ENCODE measurements at places on chromosomes 13 and 19.

- no peak for DNase-seq
Measured at GRCh38 chr13:20188667-20189553, 3.8 kb downstream of the GJB2 start.

DNA sequence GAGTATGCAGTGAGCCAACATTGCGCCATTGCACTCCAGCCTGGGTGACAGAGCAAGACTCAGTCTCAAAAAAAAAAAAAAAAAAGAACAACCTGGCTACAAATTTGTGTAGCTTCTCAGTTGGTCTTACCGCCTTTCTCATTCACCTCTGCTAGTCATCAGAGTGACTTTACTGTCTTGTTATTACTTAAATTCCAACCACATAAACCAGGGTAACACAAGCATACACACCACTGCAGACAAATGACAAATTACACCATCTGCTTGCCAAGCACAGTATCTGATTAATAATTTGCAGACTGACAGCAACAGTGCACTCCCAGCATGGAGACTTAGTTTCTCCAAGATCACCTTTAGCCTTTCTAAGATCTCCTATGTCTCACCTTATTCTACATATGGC is 11.0 kb downstream of the ZNF14 start:
- no peak for DNase-seq

DNA sequence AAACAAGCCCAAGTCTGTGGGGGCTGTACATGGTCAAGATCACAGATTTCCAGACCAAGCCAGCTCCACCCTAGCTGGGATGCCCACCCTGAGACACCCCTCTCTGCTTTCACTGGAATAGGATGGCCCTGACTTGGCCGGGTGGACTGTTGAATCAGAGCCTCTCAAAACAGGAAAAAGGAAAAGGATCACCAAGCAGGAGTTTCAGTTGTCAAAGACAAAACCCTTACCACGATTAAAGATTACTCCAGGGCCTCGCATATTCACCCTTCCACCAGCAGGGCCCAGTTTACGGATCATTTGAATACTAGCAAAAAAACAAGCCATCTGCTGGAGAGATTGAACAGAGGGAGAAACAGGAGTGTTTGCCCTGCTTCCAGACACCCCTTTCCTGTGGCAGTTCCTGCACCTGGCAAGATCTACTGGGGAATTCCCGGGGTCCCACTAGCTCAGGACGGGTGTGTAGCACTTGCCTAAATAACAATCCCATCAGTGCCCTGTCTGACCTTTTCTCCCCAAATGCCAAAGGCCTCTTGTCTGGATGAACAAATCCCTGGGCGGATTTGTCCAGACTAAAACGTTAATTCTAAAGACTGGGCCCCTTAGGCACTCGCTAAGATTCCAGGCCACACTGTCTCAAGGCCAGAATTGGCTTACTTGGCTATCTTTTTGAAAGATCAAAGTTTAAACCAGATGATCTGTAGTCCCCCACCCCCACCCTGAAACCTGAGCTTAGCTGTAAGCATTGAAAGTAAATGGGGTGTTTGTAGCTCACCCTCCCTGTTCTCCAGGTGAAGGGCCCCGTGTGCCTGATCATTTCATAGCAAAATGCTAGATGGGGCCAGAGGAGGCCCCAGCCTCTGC is 38.4 kb downstream of the ACTN4 start:
- DNase-seq = no peak

DNA sequence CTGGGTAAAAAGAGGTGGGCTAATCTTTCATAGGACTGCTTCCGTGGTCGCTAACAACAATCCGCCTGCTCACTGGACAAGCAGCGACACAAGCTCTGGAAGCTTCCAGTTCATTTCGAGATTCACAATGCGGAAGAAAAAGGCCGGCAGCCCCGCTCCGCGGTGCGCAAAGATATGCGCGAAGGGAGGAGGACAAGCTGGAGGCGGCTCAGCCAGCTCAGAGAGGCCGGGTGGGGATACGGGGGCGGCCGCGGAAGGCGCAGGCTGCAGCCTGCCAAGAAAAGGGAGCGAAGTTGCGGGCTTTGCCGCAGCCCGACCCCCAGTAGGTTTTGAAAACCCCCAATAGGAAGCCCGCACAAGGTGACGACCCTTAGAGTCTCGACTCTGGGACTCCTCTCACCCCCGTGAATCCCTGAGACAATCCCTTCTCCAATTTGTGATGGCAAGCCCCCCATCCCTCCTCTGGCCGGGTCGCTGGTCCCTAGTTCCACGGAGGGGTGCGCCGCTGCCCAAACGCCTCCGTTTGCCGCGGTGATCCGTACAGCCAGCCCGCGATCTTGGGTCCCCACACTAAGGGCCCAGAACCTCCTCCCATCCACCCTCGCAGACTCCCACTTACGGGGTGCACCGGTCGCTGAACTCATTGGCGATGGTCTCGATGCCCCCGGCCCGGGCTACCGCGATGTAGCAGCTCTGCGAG is 697 bp downstream of the HSPH1 start:
- peak; percentile 41 for DNase-seq

DNA sequence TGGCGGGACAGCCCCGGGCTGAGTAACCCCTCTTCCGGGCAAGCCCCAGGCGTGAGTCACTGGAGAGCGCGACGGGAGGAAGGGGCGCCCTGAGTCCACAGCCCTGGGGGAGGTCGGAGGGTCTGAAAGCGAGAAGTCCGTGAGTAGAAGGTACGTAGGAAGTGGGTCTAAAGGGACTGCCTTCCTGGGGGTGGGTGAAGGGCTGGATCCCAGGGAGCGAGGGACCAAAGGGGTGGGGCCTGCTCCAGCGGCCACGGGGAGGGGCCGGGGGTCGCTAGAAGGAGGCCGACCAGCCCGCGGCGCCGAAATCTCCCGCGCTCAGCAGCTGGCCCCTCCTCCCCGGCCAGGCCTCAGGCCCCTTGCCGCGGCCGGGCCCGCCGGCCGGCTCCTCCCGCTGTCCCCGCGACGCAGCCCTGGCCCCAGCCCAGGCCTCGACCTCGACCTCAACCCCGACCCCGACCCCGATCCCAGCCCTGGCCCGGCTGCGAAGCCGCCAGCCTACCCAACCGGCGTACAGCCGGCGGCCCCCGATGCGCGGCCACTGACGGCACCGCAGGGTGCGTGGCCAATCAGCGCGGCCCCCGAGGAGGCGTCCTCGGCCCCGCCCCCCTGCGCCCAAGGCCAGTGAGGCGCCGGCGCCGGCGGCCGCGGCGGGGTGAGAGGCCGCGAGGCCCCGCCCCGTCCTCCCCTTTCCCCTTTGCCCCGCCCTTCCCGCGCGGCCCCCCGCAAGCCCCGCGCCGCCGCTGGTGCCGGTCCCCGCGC is 22.6 kb downstream of the IPO5 start:
- DNase-seq = peak; percentile 78

GRCh38 chr19:35812220-35813042 is at the start of gene PRODH2:
TSS of gene PRODH2 (minus strand) at chr19:35812845. CDS start at chr19:35812805, 40 bp downstream.
- no peak for DNase-seq

GRCh38 chr19:46387713-46388130 is 25.6 kb downstream of the CCDC8 start:
- DNase-seq = no peak

GRCh38 chr19:13640611-13641010 is 123.7 kb upstream of the MRI1 start:
- DNase-seq = no peak

DNA sequence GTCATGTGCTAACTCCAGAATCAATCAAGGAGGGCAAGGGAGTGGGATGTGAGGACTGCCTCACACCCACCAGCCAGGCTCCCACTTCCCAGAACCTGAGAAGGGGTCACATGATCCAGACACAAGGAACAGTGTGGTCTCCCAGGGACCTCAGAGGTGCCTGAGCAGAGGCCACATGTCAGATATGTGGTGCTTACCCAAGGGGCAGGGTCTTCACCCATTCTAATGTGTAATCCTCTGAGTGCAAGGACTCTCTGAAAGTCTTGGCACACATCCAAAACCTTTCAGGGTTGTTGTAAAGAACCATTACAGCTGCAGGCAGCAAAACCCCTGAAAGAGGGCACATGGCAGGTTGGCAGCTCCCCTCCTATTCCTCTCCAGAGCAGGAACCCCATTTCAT is 656.6 kb downstream of the UQCRFS1 start:
- no peak for DNase-seq

- DNase-seq = no peak
Measured at GRCh38 chr19:40278361-40279035, 6.6 kb downstream of the AKT2 start.

DNA sequence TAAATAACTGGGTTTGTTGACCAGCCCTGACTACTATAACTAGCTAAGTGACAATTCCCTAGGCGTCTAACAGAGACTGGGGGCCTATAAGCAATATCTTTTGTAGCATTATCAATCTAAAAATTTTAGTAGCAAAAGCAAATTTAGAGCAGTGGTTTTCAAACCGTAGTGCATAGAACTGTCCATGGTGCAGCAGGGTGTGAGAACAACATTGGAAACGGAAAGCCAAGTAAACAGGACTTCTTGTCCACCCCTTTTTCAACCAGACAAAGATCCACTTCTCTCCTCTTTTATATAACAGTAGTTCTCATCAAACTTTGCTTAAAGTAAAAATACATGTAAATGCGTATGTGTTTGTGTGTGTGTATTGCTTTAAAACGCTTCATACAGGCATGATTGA is 1099.1 kb upstream of the ATXN8OS start:
- no peak for DNase-seq

DNA sequence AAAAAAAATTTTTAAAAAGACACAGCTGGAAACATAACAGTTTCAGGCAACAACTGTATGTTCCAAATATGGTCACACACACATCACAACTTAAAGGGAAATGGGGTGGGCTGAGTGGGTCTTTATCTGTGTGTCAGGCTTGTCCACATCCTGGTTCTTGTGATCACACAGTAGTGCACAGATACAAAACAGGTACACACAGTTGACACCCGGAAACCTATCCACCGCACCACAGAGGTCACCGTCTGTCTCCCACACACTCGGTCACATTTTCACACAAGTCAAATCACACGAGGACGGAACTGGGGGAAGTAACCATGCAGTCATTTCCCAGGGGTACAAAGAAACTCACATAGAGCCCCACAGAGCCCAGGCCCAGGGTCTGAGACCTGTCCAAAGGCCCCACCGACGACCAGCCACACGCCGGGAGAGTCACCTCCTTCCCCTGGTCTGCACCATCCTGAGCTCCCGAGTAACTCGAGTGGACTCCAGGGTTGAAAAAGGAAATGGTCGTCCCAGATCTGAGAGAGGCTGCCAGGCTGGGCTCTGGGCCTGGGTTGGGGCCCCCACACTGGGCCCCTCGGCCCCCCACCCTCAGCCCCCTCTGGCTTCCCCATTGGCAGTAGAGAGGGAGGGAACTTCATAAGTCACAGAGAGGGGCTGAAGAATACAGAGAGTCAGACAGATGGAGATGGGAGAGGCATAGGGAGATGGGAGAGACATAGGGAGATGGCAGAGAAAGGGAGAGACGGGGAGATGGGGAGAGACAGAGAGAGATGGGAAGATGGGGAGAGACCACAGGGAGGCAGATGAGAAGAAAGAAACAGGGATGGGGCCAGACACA is 1.3 kb upstream of the PPAN start:
- no peak for DNase-seq

- no peak for DNase-seq
Measured at GRCh38 chr13:37144661-37145060, 39.2 kb upstream of the CSNK1A1L start.

GRCh38 chr19:56839652-56840450 is 675 bp downstream of the PEG3 start:
- DNase-seq = peak; percentile 97

DNA sequence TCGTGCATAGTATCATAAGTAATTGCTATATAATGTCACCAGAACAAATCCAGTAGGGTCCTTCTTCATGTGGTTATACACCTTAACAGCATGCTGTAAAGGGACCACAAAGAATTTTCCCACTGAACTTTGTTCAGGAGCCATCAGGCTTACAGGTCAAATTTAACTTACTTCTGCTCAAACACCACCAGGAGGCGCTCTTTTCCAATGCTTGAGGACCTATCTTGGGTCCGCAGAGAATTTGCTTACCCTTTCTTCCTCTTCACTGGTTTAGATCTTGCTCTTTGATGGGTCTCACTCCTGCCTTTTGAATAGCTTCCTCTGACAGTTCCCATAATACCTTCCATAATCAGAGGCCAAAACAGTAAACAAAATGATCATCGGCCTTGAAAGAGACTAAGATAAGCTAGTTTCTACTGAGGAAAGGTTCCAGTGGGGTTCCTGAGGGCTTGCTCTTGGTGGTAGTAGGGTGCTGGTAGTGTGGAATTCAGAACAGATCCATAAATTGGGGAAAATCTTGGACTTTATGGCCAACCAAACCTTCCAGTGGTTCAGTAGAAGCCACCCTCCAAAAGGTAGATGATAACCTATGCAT is 37.4 kb downstream of the SCGB2B2 start:
- DNase-seq = peak; percentile 65

- no peak for DNase-seq
Measured at GRCh38 chr19:45762870-45763631, 6.0 kb downstream of the SIX5 start.

GRCh38 chr13:41658057-41658661 is 200.8 kb downstream of the RGCC start:
- DNase-seq = no peak

- DNase-seq = no peak
Measured at GRCh38 chr19:6219586-6220290, 60.0 kb downstream of the MLLT1 start.

DNA sequence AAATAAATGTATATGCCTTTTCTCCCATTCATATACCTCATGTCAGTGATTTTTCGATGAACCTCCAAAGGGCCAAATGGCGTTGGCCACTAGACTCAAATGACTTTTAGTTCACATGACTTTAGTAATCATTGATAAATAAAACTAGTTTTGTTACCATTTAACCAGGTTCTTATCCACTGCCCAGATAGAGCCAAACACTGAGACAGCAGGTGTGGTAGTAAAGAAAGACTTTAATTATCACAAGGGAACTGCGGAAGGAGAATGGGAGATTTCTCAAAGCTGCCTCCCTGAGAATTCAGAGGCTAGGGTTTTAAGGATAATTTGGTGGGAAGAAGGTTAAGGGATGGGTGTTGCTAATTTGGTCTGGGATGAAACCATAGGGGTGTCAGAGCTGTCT is 19.4 kb upstream of the KBTBD6 start:
- DNase-seq = no peak

GRCh38 chr13:112818040-112818697 is 128.3 kb downstream of the ATP11A start:
- no peak for DNase-seq

DNA sequence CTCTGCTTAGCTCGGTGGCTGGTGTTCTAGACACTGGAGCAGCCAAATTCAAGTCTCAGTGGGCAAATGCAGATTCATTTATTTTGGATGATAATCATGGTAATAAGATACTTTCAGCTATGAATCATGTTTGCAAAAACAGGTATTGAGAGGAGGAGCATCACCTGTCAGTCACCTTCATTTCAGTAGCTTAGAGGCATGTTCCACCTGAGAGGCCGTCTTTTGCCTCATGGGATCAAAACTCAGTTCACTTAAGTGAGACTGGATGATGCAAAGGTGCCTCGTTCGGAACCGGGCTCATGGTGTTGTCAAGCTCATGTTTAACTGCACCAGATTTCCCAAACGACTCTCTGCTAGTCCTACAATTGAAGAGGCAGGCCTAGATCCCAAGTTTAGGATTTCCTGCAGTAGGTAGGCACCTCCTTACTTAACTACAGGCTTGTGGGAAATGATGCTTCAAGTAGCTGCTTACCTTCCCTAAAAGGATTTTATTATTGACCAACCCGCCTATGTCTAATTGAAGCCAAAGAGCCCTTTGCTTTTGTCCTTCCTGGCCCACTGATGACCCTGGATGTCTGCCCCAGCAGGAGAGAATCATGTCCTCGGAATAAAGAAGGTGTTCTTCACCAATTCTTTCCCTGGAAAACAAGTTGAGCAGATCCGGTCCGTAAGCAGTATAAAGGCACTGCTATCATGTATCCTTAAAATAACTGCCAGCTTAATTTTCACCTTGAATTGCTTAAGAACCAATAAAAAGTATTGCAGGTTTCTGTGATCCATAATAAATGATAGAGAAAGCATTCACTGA is 60.0 kb downstream of the ZAR1L start:
- DNase-seq = no peak

- DNase-seq = peak; percentile 18
Measured at GRCh38 chr13:51955281-51955771, 55.9 kb downstream of the ATP7B start.

All from renal cortex interstitium (tissue), 15 donors.